Vagina (tissue), 2 donors: ENCODE measurements at places on chromosomes 7 and 10. TPM values are rescaled to one million over a fixed set of nuclear protein-coding genes. Genes with fewer than 3 reads are reported as not detected.

ZC3HAV1 gene
- 36.6 TPM for total RNA-seq

DNA sequence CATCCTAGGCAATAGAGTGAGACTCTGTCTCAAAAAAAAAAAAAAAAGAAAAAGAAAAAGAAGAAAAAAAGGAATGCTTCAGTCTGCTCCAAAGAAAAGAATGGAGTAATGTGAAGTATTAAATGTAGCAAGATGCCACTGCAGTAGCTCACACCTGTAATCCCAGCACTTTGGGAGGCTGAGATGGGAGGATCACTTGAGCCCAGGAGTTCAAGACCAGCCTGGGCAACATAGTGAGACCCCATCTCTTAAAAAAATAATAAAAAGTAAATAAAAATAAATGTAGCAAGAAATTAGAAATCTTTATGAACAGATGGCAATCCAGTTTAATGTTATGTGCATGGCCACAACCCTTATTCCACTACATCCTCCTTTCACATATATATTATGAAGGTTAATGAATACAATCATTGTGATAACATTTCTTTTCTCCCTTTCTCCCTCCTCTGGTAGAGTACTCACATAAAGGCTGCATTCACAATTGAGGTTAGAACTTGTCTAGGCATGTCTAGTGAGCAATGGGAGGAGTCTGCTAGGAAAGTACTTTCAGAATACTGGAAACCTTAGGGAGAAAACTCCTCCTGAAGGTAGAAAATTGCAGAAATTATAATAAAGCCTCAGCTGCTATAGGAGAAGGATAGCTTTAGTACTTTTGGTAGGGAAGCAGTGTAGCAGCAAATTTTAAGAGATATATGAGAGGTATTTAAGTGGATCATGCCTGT is 20.4 kb downstream of the KLLN start:
- H3K36me3 ChIP-seq, result no peaks in the 10 kb centered on the region
- DNase-seq, result no peak
- H3K4me1 ChIP-seq, result no peaks in the 10 kb centered on the region
- no peaks in the 10 kb centered on the region for H3K27me3 ChIP-seq
- no peak overlapping the region for H3K4me3 ChIP-seq

GRCh38 chr10:72114706-72115450 is 26.5 kb upstream of the SPOCK2 start:
- H3K27me3 ChIP-seq, result no peaks in the 10 kb centered on the region
- H3K4me1 ChIP-seq, result peaks cover under 1% of the 10 kb centered on the region
- H3K4me3 ChIP-seq, result no peak overlapping the region

- no peak overlapping the region for H3K4me3 ChIP-seq
- no peaks in the 10 kb centered on the region for H3K27me3 ChIP-seq
- H3K36me3 ChIP-seq, result no peaks in the 10 kb centered on the region
- H3K27ac ChIP-seq, result no peak overlapping the region
These were observed 30.7 kb upstream of the ACSL5 start for GRCh38 chr10:112343056-112343806.

DNA sequence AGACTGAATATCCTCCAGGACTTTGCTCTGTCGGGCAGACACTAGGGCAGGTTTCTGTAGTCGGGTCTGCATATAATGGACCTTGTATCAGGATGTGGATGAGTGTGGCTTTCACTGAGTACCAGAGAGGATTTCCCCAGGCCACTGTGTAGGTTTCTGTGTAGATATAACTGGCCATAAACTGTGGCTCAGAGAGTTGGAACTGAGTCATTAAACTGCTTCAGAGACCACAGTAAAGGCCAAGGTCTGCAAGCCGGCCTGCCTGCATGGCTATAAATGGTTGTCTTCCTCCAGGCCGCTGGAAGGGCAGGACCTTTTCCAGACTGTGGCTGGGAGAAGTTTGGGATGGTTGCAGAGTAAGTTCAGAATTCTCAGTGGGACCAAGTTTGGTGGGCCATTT is 16.9 kb downstream of the ZNF92 start:
- no peaks in the 10 kb centered on the region for H3K4me1 ChIP-seq
- H3K36me3 ChIP-seq, result peaks cover 36% of the 10 kb centered on the region
- no peaks in the 10 kb centered on the region for H3K27me3 ChIP-seq
- DNase-seq, result no peak
- H3K27ac ChIP-seq, result no peak overlapping the region
